ENCODE measurements at places on chromosomes 11 and 22. TPM values are rescaled to one million over a fixed set of nuclear protein-coding genes. Genes with fewer than 3 reads are reported as not detected.

- no peaks in the 10 kb centered on the region for H3K4me1 ChIP-seq
- H3K36me3 ChIP-seq, result no peaks in the 10 kb centered on the region
- no peaks in the 10 kb centered on the region for H3K27me3 ChIP-seq
- H3K4me3 ChIP-seq, result no peak overlapping the region
- H3K27ac ChIP-seq, result no peak overlapping the region
Measured at GRCh38 chr11:110198031-110198729, 98.2 kb downstream of the RDX start.

- H3K4me1 ChIP-seq, result no peaks in the 10 kb centered on the region
- H3K4me3 ChIP-seq, result no peak overlapping the region
- H3K36me3 ChIP-seq, result no peaks in the 10 kb centered on the region
- DNase-seq, result no peak
Measured at GRCh38 chr22:31367426-31367825, 21.3 kb upstream of the PATZ1 start.

OR51B5 gene
- 0.85 TPM for total RNA-seq

FJX1 gene
- 2.1 TPM for total RNA-seq

GRCh38 chr22:32799496-32799895, 2.0 kb upstream of the TIMP3 start:
- no peaks in the 10 kb centered on the region for H3K4me1 ChIP-seq
- no peaks in the 10 kb centered on the region for H3K27me3 ChIP-seq
- no peaks in the 10 kb centered on the region for H3K36me3 ChIP-seq
- peak overlapping the region; percentile 95 for H3K27ac ChIP-seq
- DNase-seq, result no peak

GRCh38 chr11:95647355-95647754, 142.2 kb downstream of the FAM76B start:
- no peak overlapping the region for H3K4me3 ChIP-seq
- no peaks in the 10 kb centered on the region for H3K36me3 ChIP-seq
- peak overlapping the region; percentile 52 for H3K27ac ChIP-seq
- H3K4me1 ChIP-seq, result no peaks in the 10 kb centered on the region
- no peak for DNase-seq
- H3K27me3 ChIP-seq, result no peaks in the 10 kb centered on the region

CEND1 gene
- total RNA-seq, result not detected

GRCh38 chr22:37105154-37105553, 4.4 kb downstream of the TMPRSS6 start:
- no peaks in the 10 kb centered on the region for H3K27me3 ChIP-seq
- no peaks in the 10 kb centered on the region for H3K4me1 ChIP-seq
- no peak overlapping the region for H3K27ac ChIP-seq
- H3K4me3 ChIP-seq, result no peak overlapping the region
- DNase-seq, result no peak
- H3K36me3 ChIP-seq, result no peaks in the 10 kb centered on the region

MTNR1B gene
- total RNA-seq, result not detected

CSF2RB gene
- total RNA-seq, result 3.1 TPM

DNA sequence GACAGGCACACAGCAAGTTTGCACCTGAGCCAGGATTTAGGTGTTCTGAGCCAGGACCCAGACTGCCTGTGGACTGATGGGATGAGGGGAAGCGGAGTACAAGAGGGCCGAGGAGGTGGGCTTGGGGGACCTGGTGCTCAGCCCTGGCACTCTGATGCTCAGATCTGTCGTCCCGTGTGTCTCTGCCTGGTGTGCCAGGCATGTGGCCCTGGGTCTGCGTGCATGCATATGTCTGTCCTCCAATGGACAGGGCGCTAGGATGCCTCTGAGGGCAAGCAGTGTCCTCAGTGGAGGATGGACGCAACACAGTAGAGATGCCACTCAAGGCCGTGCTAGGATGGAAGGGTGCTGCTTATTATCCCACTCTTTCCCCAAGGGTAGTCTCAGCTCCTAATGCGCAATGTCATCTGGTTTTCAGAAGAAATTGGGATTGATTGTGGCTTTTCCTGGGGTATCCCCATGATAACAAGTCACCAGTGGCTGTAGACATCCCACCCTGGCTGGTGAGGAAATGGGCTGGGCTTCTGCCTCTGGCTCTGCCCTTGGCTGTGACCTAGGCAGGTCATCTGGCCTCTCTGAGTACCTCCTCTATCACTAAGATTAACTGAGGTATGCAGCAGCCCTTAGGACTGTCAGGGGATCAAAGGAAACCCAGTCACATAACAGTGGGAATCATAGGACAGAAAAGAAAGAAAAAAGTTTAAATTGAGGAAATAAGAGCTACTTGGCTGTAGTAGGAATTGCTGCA, 35.7 kb upstream of the SUSD2 start:
- H3K4me1 ChIP-seq, result peaks cover 22% of the 10 kb centered on the region
- no peaks in the 10 kb centered on the region for H3K36me3 ChIP-seq
- H3K4me3 ChIP-seq, result no peak overlapping the region
- peak; percentile 60 for DNase-seq
- H3K27me3 ChIP-seq, result no peaks in the 10 kb centered on the region

LAMTOR1 gene
- 83.0 TPM for total RNA-seq

- H3K4me1 ChIP-seq, result no peaks in the 10 kb centered on the region
- H3K36me3 ChIP-seq, result no peaks in the 10 kb centered on the region
- H3K4me3 ChIP-seq, result peak overlapping the region; percentile 38
- no peak for DNase-seq
- H3K27ac ChIP-seq, result peak overlapping the region; percentile 21
Measured at GRCh38 chr11:63915961-63916836, 765 bp downstream of the RCOR2 start.

DNA sequence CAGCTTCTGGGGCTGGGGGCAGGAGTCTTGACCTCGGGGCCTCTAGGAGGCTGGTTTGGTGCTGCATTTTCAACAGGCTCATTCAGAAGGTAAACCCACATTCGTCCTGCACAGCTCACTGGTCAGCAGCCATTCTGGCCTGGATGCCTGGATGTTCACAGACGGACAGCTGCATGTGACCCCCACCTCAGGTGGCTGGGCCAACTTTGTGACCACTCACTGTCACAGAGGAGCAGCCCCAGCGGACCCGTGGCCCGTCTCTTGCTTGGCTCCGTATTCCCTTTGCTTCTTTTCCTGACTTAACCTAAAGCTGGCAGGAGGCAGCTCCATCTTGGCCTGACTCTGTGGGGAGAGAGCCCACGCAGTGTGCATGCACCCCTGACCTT, 8.2 kb downstream of the DGCR8 start:
- no peak for DNase-seq
- no peaks in the 10 kb centered on the region for H3K27me3 ChIP-seq

SLC37A2 gene
- total RNA-seq, result 4.1 TPM

CFAP300 gene
- total RNA-seq, result 8.4 TPM

- H3K4me3 ChIP-seq, result no peak overlapping the region
- no peak for DNase-seq
- no peaks in the 10 kb centered on the region for H3K36me3 ChIP-seq
- H3K27me3 ChIP-seq, result no peaks in the 10 kb centered on the region
Measured at GRCh38 chr22:45207981-45208664, 32.6 kb downstream of the KIAA0930 start.

TREH gene
- not detected for total RNA-seq

DNA sequence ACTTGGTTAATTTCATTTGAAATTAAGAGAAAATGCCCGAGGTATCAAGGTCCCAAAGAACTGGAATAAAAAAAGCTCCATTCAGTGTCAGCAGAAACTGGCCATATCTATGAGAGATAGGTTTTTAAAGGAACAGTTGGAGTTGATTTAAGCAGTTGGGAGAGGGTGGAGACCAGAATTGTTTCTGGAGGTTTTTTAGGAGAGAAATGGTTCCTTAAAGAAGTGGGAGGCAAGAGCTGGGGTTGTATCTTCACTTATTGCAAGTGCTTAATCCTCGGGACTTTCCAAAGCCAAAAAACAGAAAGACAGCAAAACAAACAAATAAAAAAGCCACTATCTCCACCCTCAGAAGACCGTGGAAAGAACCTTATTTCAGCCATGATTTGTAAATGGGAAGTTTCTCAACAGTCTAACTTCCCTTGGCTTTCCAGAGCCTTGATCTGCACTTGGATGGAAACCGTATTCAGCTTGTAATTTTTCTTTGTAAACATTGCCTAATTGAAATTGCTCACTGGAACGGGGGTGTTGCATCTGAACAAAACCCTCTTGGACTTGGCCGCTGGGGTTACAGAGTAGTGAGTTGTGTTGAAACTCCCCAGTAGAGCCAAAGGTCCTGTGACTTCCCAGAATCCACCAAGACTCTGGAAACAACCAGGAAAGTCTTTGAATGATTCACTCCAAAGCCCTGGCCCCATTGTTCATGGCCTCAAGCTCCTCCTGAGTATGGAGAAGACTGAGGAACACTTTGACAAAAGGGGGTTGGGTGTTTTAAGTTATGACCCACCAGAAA, 115.6 kb downstream of the SLC1A2 start:
- no peaks in the 10 kb centered on the region for H3K27me3 ChIP-seq
- H3K36me3 ChIP-seq, result no peaks in the 10 kb centered on the region

- peak overlapping the region; percentile 95 for H3K27ac ChIP-seq
- no peaks in the 10 kb centered on the region for H3K4me1 ChIP-seq
- H3K36me3 ChIP-seq, result no peaks in the 10 kb centered on the region
- no peaks in the 10 kb centered on the region for H3K27me3 ChIP-seq
- no peak for DNase-seq
Measured at GRCh38 chr22:25403284-25403810, 161.1 kb upstream of the GRK3 start.

GRCh38 chr11:66739983-66740382, 11.0 kb upstream of the SPTBN2 start:
- DNase-seq, result no peak
- no peaks in the 10 kb centered on the region for H3K36me3 ChIP-seq
- H3K27me3 ChIP-seq, result no peaks in the 10 kb centered on the region
- H3K4me1 ChIP-seq, result no peaks in the 10 kb centered on the region
- H3K4me3 ChIP-seq, result no peak overlapping the region

PARVG gene
- total RNA-seq, result 5.0 TPM

MYEOV gene
- not detected for total RNA-seq
